Stimulated activated naive CD8-positive, alpha-beta T cell treated with anti-CD3 and anti-CD28 coated beads, Interleukin-15, Interleukin-2, amounts not matched to agents 100 U/mL and 50 U/mL, for 24 hours (primary cell): ENCODE measurements at places on chromosomes 7 and 10.

DNA sequence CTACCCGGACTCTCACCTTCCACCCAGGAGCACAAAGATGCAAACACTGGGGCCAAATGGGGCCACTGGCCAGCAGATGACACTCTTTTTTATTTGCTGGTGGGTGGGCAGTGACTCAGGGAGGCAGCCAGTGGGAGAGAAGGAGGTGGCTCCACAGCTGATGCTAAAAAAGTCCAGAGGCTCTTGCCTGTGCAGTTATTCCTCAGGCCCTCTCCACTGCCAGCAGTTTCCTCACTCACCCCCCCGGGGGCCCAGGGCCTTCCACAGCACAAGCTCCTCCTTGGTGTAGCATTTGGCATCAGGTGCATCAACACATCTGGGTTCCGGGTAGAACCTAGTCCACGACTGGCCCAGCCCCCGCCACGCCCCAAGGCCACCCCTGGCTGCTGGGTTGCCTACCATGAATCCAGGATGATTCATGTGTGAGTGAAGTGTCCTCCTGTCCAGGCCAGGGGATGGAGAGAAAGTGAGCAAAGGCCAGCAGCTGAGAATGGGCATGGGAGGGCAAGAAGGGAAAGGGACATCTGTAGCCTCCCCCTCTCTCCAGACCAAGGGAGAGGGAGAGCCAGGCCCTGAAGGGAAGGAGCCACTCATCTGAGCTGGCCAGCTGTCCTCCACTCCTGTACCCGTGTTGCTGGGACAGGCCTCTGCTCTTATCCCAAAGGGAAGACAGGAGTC lies 1.7 kb upstream of the KCNH2 start:
- DNase-seq = no peak

DNA sequence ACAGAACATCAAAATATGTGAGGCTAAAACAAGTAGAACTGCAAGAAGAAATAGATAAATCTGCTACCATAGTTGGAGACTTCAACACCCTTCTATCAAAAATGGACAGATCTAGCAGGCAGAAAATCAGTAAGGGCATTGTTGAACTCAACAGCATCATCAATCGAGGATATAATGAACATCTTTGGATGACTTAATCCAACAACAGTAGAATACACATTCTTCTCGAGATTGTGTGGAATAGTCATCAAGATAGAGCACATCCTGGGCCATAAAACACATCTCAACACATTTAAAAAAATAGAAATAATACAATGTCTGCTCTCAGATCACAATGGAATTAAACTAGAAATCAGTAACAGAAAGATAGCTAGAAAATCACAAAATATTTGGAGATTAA lies 9.9 kb downstream of the IGFBP1 start:
- no peak for DNase-seq

GRCh38 chr10:53699231-53699630 lies 926.6 kb upstream of the MBL2 start:
- no peak for DNase-seq

- DNase-seq = no peak
Measured at GRCh38 chr7:150363872-150364271, 4.8 kb upstream of the REPIN1 start.
